Panc1 (cell line): ENCODE measurements at places on chromosomes 7 and 10.

- DNase-seq = no peak
These were observed 120.1 kb downstream of the LRRN3 start for GRCh38 chr7:111210996-111211395.

- DNase-seq = no peak
These were observed 132.2 kb upstream of the PLXNA4 start for GRCh38 chr7:132708470-132708869.

- DNase-seq = no peak
These were observed 338.6 kb downstream of the CNTNAP2 start for GRCh38 chr7:146455091-146455655.

GRCh38 chr10:86678999-86679792, 10.9 kb downstream of the LDB3 start:
- DNase-seq = no peak

GRCh38 chr10:132449051-132449810, 52.2 kb downstream of the PWWP2B start:
- DNase-seq = no peak

DNA sequence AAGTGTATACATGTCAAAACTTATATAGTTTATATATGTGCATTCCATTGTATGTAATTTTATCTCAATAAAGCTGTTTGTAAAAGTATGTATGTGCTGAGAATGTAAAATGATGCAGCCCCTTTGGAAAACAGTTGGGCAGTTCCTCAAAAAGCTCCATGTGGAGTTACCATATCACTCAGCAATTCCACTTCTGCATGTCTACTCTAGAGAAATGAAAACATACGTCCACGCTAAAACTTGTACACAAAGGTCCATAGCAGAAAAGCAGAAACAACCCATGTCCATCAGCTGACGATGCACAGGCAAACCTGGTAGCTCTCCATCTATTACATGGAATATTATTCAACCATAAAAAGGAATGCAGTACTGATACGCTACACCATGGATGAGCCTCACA, 8.3 kb upstream of the RGS10 start:
- no peak for DNase-seq

GRCh38 chr10:126407831-126408230, 19.6 kb upstream of the ADAM12 start:
- no peak for DNase-seq

DNA sequence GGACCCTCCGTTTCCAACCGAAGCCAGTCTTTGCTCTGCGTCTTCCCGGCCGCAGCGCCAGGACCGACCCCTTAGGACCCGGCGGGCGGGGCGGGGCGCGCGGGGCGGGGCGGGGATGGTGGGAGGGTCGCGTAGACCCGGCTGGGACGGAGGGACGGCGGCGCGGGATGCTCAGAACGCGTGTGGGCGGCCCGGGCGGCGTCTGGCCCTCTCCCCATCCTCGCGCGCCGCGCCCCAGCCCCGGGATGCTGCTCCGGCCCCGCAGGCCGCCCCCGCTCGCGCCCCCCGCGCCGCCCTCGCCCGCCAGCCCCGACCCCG, at the start of gene UTF1:
Gene UTF1, plus strand, starts transcription at position 174 of the 318 bp plus-strand sequence. Its CDS starts 72 bp downstream, at position 246.
- no peak for DNase-seq

DNA sequence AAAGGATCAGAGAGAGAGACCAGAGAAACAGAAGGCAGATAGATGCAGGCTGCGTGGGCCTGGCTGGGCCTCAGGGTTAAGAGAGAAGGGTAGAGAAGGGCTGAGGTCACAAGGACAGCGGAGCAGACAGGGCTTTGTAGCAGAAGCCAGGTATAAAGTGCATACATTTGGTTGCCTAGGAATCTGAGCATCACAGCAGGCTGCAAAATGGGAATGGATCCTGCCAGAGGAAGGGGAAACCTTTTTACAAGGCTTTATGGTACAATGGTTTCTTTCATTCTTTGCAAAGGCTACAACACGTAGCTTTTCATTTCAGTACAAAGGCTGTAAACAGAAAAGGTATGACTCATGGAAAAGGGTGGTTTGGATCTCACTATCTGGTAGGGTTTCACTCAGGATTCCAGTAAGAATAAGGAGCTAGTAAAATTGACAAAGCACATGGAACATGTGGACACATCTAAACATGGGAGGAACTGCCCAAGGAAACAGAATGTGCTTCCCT, 275.1 kb downstream of the DOCK4 start:
- DNase-seq = no peak

DNA sequence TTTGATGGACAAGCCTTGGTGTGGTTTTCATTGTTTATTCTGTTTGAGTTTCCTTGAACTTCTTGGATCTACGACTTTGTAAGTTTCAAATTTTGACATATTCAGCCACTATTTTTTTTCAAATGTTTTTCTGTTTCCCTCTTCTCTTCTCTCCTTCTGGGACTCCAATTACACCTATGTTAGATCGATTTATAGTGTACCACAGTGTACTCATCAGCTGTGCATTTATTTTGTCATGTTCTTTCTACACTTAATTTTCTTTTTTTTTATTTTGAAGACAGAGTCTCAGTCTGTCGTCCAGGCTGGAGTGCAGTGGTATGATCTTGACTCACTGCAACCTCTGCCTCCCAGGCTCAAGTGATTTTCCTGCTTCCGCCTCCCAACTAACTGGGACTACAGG, 16.2 kb downstream of the OLAH start:
- no peak for DNase-seq

- DNase-seq = no peak
These were observed 4.2 kb downstream of the SMARCD3 start for GRCh38 chr7:151244196-151244840.

- DNase-seq = no peak
These were observed 32.0 kb downstream of the STK31 start for GRCh38 chr7:23742051-23742450.

DNA sequence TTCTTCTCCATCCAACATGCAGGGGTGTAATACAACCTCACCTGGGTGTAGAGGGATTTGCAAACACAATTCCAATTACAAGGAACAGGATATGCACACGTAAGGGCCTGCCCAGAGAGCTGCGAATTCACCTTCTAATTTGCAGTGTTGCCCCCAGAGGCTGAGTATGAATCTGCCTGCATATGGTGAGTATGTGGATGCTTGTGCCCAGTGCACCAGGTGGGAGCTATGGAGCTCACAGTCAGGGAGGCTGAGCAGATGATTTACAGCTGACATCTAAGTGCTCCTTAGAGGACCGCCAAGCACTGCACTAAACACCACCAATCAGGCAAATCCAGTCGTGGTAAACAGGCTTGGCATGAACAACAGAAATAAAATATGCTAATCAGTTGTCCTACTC, 132.0 kb downstream of the RELN start:
- DNase-seq = no peak

- DNase-seq = no peak
These were observed 170.4 kb downstream of the DKK1 start for GRCh38 chr10:52484206-52485065.

GRCh38 chr10:62244785-62245467, 23.7 kb downstream of the RTKN2 start:
- DNase-seq = no peak

- no peak for DNase-seq
These were observed 29.3 kb upstream of the ADD3 start for GRCh38 chr10:109978481-109978880.

DNA sequence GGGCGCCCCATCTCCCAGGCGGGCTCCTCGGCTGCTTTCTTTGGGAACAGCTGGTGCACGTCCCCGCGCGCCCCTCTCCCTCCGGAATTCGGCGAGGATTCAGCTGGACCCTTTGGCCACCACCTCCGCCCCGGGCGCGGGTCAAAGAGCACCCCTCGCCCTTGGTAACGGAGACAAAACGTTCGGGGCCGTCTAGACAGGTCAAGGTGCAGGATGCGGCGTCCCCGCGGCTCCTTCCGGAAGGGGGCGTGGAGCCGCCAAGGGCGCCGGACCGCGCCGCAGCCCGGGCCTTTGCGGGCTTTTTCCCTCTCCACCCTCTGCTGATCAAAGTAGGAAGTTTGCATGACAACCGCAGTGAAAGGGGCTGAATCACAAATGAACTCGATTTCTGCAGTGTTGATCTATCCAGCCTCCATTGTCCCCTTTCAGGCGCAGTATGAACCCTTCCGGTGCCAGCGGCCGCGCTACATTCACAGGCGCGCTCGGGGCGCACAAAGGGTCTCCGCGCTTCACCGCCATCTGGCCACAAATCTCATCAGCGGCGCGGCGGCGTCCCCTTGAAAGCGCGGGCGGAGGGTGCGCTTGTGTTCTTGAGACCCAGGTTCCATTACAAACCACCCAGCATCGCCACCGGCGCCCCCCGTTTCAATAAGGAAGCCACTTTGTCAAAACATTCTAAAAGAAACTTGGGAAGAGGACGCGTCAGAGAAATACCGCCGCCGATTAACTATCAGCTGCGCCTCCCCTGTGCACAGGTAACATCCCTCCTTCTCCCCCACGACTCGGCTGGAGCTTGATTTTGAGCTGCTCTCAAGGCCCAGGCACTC, 36.4 kb downstream of the CNPY1 start:
- no peak for DNase-seq

GRCh38 chr10:62978482-62978881, 154.6 kb upstream of the NRBF2 start:
- no peak for DNase-seq

GRCh38 chr10:49534670-49535381, 4.1 kb downstream of the ERCC6 start:
- no peak for DNase-seq

DNA sequence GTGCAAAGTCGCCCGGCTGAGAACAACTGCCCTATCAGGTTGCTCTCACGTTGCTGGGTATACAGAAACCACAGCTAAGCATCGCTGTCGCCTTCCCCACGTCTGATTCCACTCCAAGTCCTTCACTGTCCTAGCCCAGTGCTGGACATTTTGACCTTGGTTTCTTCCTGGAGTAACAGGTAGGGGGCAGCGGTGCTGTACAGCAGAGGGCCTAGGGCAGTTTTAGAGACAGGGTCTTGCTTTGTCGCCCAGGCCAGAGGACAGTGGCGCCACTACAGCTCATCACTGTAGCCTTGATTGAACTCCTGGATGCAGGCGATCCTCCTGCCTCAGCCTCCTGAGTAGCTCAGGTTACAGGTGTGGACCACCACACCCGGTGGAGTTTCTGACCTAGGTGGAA, 2.6 kb downstream of the CLDN15 start:
- no peak for DNase-seq

- DNase-seq = no peak
These were observed 23.5 kb upstream of the ZNF12 start for GRCh38 chr7:6730343-6730633.
